Stimulated activated CD8-positive, alpha-beta memory T cell treated with anti-CD3 and anti-CD28 coated beads, Interleukin-7, amount 100 ng/mL, for 48 hours (primary cell): ENCODE measurements at places on chromosomes 7 and 10.

- DNase-seq = no peak
Observed at GRCh38 chr10:24439935-24440334, 231.0 kb downstream of the KIAA1217 start.

GRCh38 chr7:142024547-142024946, 28.9 kb downstream of the MGAM start:
- no peak for DNase-seq

DNA sequence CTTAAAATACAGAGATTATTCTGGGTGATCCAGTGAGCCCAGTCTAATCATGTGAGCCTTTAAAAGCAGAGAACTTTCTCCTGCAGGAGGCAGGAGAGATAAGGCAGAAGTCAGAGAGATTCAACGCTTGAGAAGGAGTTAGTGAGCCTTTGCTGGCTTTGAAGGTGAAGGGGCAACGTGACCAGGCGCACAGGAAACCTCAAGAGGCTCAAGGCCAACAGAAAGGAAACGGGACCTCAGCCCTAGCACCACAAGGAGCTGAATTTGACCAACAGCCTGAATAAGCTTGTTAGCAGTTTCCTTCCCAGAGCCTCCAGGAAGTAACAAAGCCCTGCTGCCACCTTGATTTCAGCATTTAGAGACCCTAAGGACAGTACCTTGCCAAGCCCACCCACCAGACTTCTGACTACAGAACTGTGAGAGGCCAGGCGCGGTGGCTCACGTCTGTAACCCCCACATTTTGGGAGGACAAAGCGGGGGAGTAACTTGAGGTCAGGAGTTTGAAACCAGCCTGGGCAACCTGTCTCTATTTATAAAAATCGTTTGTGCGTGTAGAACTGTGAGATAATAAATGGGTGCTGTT, 87.3 kb upstream of the KAT6B start:
- no peak for DNase-seq

- no peak for DNase-seq
Observed at GRCh38 chr10:132293201-132293812, 14.4 kb downstream of the STK32C start.

- DNase-seq = no peak
Observed at GRCh38 chr7:159034394-159034793, 110.3 kb downstream of the VIPR2 start.

- DNase-seq = no peak
Observed at GRCh38 chr10:63573068-63573697, 52.0 kb downstream of the REEP3 start.

- no peak for DNase-seq
Observed at GRCh38 chr10:71882813-71883659, 32.0 kb upstream of the PSAP start.

- no peak for DNase-seq
Observed at GRCh38 chr7:33497051-33497450, 367.7 kb downstream of the BBS9 start.

DNA sequence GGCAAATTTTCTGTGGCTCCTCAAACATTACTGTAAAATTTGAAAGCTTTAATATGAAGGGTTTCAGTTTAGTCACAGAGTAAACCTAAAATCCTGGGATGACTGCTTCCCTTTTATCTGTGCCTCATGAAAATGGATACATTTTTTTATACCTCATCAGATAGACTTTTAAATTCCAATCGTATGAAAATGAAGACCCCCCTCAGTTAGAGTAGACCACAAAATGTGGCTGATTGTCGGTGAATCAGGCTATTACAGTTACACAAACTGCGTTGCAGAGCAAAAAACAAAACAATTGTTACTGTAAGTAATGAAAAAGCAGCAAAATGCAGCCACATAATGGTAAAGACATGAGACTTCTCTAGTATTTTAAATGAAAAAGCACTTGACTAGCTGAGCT, 296.2 kb downstream of the CNTNAP2 start:
- no peak for DNase-seq

DNA sequence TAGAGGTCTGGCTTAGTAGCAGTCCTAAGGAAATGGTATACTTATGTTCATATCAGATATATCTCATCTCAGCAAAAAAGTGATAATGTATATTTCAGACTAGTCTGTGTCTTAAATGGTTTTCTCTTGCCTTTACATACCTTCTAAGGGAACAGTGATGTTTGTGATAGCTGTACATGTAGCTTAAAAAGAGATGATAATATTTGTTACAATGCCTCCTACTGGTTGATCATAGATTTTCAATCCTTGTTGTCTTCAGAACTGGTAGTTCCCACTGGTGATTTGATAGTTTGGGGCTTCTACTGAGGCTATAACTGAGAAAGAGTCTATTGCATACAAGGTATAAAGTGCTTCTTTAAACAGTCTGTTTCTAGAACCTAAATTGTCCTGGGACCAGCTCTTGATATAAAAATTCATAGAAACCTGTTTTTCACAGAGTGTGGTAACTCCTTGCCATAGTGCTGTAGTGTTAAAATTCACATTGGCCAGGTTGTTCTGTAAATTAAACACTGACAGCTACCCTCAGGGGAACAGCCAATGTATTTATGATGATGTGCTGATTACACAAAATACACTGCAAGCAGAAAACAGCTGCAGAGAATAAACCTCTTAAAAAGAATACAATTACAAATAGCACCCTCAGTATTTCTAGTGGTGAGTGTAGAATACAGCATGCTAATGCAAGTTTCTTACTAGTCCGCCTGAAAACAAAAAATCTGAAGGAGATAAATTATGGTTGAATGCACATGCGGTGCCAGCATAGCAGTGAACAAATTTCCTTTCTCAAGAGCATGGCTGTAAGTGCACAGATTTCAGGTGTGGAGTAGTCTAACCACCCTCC, 90.3 kb downstream of the BTRC start:
- DNase-seq = no peak

- no peak for DNase-seq
Observed at GRCh38 chr7:20388084-20388483, 57.4 kb downstream of the ITGB8 start.

DNA sequence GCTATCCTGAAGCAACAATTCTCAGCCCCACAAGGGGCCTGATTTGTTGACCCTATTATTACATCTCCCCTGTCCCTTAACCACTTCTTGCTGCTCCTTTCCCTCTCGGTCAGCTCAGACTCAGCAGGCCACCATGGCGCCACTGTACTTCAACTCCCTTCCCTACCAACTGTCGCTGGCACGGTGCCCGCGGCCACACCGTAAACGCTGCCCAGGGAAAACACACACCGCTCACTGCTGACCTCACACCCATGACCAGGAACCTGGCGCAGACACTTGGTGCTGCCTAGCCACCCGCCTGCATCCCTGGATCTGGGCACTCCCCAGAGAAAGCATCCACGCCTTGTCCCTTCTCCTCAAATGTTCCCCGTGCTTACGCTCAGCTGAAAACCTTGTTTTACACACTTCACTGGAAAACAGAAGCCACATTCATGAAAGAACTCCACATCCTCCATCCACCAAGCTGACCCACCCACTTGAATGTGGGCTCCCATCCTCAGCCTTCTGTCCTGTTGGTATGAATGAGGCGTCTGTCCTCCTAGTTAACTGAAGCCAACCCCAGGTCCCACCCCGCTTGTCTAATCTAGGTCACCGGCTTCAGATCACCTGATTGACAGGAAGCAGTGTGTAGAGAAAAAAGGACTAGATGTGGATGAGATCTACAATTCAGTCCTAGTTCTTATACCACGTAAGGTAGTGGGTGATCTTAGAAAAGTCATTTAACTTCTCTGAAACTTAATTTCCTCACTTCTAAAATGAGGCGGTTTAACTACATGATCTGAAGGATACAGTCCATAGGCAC, 28.5 kb upstream of the CRYGN start:
- no peak for DNase-seq

DNA sequence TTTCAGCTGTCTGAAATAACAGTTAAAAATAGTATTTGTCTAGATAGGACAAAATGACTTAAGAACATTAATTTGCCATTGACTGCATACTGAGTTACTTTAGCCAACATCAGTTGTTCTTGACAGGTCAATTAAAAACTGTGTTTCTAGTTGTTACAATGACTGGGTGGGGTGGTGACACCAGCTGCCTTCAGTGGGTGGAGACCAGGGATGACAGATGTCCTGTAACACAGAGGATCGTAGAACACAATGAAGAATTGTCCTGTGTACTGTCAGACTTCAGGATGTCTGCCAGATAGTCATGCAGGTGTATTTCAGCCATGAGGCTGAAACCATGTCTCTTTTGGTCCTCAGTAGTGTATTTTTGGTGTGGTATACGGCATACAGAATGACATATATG, 24.4 kb downstream of the TRUB1 start:
- DNase-seq = no peak

DNA sequence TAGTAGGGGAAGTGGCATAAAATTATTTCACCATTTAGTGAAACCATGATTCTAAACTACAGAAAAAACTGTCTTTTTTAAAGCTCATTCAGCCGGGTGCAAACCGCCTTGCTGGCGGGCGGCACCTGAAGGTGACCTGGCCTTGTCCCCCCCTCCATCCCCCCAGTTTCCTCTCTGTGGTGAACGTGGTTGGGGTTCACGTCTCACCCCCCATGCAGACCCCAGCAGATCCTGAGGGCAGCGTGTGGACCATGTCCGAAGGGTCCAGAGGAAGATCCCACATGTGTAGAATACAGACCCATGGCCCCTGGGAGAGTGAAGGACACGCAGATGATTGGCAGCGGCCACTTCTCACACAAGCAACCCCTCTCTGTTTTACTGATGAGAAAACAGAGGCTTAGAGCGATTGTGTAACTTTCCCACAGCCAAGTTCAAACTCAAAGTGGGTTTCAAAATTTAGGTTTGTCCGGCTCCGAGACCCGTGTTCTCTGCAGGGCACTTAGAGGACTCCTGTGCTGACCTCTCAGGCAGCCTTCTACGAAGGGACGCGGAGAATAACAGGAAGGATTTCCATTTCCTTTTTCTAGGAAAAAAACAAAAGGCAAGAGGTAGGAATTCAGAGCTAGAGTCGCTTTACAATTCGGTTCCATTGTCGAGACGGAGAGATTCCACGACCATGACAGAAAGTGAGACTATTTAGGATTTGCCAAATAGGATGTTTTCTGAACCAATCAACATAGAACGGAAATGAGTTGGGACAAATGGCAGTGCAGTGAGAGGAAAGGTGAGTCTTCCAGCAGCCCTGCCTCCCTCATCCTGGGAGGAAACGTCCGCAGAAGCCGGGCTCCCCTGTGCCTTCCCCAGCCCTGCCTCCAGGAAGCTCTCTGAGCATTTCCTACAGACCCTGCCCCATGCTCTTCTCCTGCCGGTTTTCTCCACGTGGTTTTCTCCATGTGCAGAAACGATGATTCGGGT, 67.6 kb upstream of the PITRM1 start:
- DNase-seq = no peak

GRCh38 chr7:77570330-77571011, 33.4 kb downstream of the PTPN12 start:
- no peak for DNase-seq

DNA sequence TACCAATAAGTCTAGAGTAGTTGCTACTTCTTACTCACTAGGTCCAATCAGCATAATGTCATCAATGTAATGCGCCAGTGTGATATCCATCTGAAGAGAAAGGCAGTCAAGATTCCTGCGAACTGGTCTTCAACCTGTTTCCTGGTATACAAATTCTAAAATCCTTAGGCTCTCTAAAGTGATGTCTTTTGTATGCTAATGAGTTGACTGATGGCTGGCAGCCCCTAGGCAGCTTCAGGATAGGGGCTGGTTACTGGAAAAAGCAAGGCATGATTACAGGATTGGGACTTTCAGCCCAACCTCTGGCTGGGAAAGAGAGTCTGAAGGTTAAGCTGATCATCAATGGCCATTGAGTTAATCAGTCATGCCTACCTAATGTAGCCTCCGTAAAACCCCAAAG, 250.2 kb upstream of the PTER start:
- DNase-seq = no peak

GRCh38 chr7:100884736-100885439, 4.6 kb downstream of the UFSP1 start:
- DNase-seq = no peak

GRCh38 chr10:3290550-3290949, 118.0 kb upstream of the PITRM1 start:
- no peak for DNase-seq

- no peak for DNase-seq
Observed at GRCh38 chr10:101123085-101123814, 7.8 kb upstream of the TLX1 start.

- DNase-seq = no peak
Observed at GRCh38 chr10:122301055-122301810, 30.1 kb downstream of the BTBD16 start.

GRCh38 chr7:85125651-85126131, 61.2 kb downstream of the SEMA3D start:
- no peak for DNase-seq

DNA sequence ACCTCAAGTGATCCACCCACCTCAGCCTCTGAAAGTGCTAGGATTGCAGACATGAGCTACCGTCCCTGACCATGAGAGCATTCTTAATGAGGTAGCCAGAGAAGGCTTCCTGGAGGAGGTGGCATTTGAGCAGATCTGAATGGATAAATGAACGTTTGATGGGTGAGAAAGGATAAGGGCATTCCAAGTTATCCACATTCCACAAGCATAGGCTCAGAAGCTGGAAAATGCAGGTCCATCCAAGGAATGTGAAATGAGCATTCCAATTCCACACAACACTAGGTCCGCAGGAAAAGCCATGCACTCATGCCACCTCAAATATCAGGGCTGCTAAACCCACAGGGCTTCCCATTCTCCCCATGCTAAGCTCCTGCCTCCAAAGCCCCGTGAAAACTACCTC, 17.0 kb downstream of the TMEM130 start:
- no peak for DNase-seq

DNA sequence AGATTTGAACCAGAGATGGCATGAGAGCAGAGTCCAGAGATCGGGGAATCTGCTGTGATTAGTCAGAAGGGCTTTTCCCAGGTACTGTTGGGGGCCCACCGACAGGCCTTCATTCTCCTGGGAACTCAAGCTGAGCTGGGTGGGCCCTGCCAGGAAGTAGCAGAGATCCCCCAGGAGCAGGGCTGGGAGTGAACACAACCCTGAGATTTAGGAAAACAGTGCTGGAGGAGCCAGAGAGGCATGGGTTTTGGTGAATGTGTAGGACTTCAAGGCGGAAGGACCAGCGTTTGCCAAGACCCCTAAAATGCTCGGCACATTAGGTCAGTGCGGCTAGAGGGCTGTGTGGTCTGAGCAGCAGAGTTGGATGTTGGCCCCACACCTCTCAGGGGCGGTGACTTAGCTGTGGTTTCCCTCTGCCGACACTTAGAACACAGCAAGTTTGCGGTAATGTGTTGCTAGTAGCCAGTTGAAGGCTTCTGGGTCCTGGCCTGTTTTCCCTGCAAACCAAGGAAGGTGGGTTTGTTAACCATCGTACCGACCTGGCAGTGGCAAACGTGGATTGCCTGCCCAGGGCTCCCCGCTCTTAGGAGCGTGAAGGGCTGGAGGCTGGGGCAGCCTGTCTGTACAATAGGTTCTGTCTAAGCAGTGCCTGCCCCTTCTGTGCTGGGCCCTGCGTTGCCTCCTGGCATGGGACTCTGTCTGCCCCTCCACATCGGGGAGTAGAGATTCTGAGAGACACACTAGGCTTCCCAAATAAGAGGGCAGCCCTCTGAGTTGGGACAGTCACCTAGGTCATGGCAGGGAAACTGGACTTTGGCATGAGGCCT, 14.0 kb downstream of the NACAD start:
- no peak for DNase-seq
